Adipocyte (in vitro differentiated cells): ENCODE measurements at places on chromosomes 7 and 10.
A peak's percentile ranks its signal among the peaks of the same experiment; 100 is the strongest.

- DNase-seq: no peak
Measured at GRCh38 chr7:128014811-128015210, 16.4 kb downstream of the LRRC4 start.

DNA sequence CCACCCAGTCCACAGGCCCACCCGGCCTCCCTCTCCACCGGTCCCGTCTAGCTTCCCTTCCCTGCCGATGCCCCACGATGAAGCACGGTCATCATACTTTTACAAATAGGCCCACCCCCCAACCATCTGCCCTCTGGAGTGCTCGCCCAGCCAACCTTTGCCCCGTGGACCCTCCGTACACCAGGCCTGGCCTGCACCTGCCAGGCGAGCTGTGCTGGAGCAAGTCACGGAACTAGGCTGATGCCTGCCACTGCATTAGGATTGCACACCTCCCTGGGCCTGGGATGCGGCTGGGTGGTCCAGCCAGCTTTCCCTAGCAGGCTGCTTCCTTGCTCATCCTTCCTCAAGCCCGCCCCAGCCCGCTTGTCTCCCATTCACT is 44.7 kb downstream of the PPIF start:
- DNase-seq: no peak

GRCh38 chr10:77896058-77896457 is 30.5 kb downstream of the DLG5 start:
- DNase-seq: no peak

- no peak for DNase-seq
Measured at GRCh38 chr10:48529331-48529730, 75.5 kb downstream of the ARHGAP22 start.

GRCh38 chr10:60905580-60905979 is 38.4 kb downstream of the RHOBTB1 start:
- DNase-seq: peak; percentile 56

GRCh38 chr7:43124388-43124787 is 11.9 kb downstream of the HECW1 start:
- no peak for DNase-seq

DNA sequence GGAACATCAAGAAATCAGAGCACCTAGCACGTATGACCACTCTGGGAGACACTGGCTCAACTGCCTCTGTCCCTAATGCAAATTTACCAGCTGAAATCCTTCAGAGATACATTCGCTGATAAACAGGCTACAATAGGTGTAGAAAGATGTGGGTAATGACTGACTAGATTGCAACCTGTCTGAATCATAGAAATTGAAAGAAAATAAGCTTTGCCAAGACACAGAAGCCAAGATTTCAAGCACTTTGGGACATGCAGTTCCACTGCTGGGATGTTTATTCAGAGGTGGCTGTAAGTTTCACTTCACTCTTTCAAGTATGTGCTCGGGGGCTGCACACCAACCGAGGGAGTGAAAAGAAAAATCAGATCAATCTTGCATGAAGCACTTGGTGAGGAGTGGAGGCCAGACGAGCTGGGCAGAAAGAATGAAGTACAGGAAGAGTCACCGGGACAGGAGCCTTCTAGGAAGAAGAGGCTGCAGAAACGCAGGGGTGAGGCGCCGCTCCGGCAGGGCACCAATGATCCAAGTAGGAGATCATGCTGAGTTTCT is 276.7 kb downstream of the PARD3 start:
- no peak for DNase-seq

GRCh38 chr10:60569681-60570080 is 180.0 kb upstream of the ANK3 start:
- DNase-seq: no peak

GRCh38 chr7:17559388-17559787 is 260.9 kb downstream of the AHR start:
- no peak for DNase-seq

DNA sequence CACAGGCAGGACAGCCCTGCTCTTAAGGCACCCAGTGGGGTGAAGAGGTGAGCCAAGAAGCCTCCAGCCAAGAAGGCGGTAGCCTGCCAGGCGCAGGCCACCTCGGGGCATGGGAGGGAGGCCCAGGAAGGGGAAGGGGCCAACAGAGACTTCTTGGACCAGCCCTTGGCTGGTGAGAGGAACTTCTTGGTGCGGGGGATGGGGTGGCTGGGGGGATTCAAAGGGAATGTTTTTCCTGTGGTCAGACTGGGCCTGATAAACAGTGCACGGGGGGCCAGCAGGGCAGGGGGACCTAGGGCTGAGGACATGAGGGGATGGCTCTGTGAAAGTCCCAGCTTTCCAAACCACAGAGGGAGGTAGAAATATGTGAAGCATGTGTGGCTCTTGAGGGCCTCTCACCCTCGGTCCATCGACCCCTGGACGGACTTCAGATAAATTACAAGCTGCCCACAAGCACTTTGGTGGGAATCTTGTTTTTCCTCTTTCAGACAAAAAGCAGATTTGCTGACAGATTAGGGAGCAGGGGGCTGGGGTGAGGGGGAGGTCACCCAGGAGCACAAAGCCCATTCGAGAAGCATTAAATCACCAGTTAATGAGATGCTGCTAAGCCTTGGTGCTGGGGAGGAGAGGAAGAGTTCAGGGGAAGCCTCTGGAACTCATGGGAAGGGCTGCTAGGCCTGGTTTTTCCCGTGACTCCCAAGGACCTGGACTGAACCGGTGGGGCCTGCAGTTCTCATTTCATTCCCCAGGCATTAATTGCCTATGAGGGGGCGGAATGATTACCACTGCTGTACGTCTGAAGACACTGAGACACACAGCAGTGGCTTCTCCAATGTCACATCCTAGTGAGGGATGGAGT is 11.3 kb downstream of the CRYGN start:
- peak; percentile 68 for DNase-seq
